RWPE2 (cell line): ENCODE measurements at places on chromosomes 3 and 15.

GRCh38 chr3:123781571-123782275, 102.4 kb downstream of the MYLK start:
- no peaks in the 10 kb centered on the region for H3K36me3 ChIP-seq

DNA sequence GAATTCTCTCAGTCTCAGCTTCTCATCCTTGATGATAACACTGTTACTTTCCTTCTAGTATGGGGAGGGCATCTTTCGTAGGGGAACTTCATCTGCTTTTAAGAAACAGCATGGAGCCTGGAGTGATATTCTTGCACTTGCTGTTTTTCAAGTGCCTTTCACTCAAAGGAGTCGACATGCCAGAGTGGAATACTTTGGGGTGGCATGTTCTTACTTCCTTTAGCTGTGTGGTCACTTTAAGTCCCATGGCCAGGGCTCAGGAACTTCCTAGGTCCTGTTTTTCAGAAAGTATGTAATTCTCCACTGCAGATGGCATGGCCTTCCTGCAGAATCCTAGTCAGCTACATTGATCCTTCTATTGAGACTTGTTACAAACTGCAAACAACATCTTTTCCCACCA, 28.1 kb upstream of the CDCP1 start:
- no peaks in the 10 kb centered on the region for H3K36me3 ChIP-seq
- no peak overlapping the region for H3K27ac ChIP-seq
- no peaks in the 10 kb centered on the region for H3K27me3 ChIP-seq
- peaks cover 6% of the 10 kb centered on the region for H3K4me1 ChIP-seq

- no peaks in the 10 kb centered on the region for H3K4me1 ChIP-seq
- no peak for DNase-seq
- no peaks in the 10 kb centered on the region for H3K27me3 ChIP-seq
- no peak overlapping the region for H3K27ac ChIP-seq
- no peaks in the 10 kb centered on the region for H3K36me3 ChIP-seq
These were observed 129.2 kb downstream of the FAM43A start for GRCh38 chr3:194814878-194815357.

DNA sequence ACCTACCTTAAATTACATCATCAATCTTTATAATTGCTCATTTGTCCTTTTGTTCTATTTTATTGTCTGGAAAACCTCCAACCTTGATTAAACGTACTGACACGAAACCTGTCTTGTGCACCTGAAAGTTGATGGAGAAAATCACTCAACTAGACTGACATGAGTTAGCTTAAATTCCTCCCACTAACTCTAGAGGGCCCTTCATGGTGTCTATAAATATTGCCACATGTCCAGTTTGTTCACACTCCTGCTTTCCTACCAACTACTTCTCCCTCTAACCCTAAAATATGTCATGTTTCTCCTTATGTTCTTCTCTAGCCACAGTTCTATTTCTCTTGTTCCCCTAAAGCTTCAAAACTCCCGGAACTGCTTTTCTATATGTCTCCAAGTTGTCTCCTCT, 59.8 kb upstream of the SGO1 start:
- H3K36me3 ChIP-seq, result no peaks in the 10 kb centered on the region
- no peak overlapping the region for H3K4me3 ChIP-seq
- H3K4me1 ChIP-seq, result no peaks in the 10 kb centered on the region
- no peaks in the 10 kb centered on the region for H3K27me3 ChIP-seq
- H3K27ac ChIP-seq, result no peak overlapping the region

DNA sequence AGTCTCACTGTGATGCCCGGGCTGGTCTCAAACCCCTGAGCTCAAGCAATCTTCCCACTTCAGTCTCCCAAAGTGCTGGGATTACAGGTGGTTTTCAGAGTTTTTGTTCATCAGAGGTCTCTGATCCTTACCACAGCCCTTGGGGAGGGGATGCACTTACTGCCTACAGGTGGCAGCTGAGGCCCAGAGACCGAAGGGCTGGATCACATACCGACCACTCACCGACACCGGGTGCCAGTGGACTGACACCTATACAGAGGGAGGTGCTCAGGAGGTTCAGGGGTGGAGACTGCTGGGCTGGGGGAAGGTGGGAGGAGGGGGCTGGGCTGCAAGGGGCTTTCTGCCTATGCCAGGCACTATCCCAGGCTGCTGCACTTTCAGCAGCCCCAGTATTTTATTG, 19.5 kb downstream of the DUSP7 start:
- no peaks in the 10 kb centered on the region for H3K27me3 ChIP-seq
- H3K27ac ChIP-seq, result peak overlapping the region; percentile 62
- DNase-seq, result no peak
- peaks cover 22% of the 10 kb centered on the region for H3K4me1 ChIP-seq

DNA sequence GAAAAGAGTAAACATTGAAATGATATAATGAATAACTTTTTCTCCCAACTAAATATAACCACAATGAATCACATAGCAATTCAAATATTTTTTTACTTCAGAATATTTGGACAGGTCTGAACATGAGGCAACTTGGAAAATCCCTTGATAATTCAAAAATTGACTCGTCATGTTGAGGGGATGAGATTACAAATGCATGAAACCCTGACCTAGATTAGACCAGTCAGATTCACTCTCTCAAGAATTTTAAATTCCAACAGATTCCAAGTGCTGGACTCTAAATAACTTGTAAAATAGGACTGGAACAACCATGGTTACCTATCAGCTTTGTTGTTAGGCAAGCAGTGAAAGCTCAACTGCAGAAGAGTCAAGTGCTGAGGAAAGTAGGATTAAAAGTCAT, 317.5 kb downstream of the GBE1 start:
- H3K27ac ChIP-seq, result no peak overlapping the region
- no peaks in the 10 kb centered on the region for H3K27me3 ChIP-seq
- H3K4me1 ChIP-seq, result peaks cover 4% of the 10 kb centered on the region
- no peak overlapping the region for H3K4me3 ChIP-seq

GRCh38 chr3:188488801-188489200, 334.8 kb downstream of the LPP start:
- no peak for DNase-seq
- H3K27me3 ChIP-seq, result no peaks in the 10 kb centered on the region
- H3K4me3 ChIP-seq, result no peak overlapping the region
- H3K36me3 ChIP-seq, result 0 out of 2 replicates have a peak, but pooled peaks cover 4% of the 10 kb centered on the region
- H3K4me1 ChIP-seq, result peaks cover 6% of the 10 kb centered on the region

- H3K4me3 ChIP-seq, result no peak overlapping the region
- H3K4me1 ChIP-seq, result no peaks in the 10 kb centered on the region
- H3K27me3 ChIP-seq, result no peaks in the 10 kb centered on the region
- peaks cover 23% of the 10 kb centered on the region for H3K36me3 ChIP-seq
- DNase-seq, result no peak
- H3K27ac ChIP-seq, result no peak overlapping the region
These were observed 96.1 kb downstream of the FOXP1 start for GRCh38 chr3:71487418-71487817.
